ENCODE measurements at places on chromosomes 12 and 14.

DNA sequence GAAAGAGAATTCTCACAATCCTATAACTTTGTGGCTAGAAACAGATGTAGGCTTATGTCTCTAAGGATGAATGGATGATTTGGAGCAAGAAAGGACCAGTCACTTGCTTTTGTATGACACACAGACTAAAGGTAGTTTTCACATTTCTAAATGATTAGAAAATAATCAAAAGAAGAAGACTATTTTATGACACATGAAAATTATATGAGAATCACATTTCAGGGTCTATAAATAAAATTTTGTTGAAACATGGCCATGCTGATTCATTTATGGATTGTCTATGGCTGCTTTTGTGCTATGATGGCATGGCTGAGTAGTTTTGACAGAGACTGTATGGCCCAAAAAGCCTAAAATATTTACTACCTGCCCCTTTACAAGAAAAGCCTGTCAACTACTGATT, 49.4 kb upstream of the FRMD6 start:
- DNase-seq: no peak

GRCh38 chr12:111066744-111067437, 146.5 kb upstream of the MYL2 start:
- DNase-seq: no peak

- no peak for DNase-seq
Observed at GRCh38 chr14:33959692-33960151, 8.8 kb upstream of the EGLN3 start.

GRCh38 chr12:28770322-28770721, 378.8 kb upstream of the FAR2 start:
- no peak for DNase-seq

DNA sequence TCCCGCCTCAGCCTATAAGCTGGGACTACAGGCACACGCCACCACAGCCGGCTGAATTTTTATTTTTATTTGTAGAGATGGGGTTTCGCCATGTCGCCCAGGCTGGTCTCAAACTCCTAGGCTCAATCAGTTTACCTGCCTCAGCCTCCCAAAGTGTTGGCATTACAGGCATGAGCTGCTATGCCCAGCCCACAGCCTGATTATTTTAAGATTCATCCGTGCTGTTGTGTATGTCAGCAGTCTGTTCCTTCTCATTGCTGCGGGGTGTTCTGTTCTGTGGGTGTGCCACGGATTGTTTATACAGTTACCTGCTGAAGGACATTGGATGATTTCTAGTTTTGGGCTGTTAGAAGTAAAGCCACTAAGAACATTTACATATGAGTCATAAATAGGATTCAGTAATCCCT, 9.6 kb upstream of the EP400 start:
- DNase-seq: no peak

DNA sequence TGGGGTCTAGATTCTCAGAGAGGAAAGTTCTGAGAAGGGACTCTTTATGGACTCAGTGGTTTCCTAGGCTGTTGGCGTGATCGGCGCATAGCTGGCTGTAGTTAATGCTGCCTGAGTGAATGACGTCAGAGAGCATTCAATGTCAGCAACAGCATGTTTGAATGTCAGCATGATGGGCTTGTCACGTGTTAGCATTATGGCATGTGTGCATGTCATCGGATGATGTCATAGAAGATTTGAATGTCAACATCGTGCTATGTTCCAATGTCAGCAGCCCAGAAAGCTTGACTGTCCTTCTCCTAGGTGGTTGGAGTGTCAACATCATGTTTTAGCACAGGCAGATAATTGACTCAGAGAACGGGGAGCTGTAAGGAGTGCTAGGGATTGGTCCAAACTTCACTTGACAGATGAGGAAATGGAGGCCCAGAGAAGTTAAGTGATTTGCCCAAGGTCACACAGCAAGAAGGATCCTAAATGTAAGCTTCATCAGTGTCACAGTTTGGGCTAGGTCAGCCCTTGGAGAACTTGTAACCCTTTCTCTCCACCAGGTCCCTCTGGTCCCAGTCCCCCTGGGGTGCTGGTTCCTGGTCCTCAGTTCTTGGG, 45.5 kb downstream of the MVK start:
- DNase-seq: no peak

GRCh38 chr14:27929797-27930347, 836.7 kb upstream of the FOXG1 start:
- no peak for DNase-seq

DNA sequence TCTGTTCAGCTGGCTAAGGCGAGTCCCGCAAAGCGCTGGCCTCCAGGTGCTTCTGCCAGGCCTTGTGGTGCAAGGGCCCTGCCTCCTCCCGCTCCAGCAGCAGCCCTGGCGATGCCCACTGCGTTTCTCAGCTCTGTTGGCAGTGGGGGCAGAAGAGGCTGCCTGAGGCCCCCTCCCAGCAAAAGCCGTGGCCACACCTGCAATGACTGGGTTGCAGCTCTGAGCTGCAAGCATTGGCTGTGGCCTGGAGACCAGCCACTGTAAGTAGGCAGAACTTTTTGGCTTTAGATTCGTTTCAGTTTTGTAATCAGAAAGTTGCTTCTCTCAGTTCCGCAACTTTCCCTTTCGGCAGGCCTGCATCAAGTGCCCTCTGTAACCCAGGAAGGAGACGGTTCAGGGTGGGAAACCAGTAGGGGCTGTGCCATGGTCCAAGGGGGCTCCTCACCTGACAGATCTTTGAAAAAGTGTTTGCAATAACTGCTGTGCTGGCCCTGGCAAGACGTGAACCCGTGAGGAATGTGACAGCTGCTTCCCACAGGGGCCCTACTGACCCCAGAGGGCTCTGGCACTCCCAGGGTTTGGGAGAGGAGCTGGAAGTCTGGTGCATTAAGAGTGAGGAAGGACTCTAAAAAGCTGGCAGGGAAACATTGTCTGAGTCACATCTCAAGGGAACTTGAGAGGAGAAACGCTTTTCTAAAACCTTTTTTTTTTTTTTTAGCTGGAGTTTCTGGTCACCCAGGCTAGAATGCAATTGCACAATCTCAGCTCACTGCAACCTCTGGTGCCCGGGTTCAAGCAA, 54.5 kb upstream of the MAX start:
- DNase-seq: no peak

DNA sequence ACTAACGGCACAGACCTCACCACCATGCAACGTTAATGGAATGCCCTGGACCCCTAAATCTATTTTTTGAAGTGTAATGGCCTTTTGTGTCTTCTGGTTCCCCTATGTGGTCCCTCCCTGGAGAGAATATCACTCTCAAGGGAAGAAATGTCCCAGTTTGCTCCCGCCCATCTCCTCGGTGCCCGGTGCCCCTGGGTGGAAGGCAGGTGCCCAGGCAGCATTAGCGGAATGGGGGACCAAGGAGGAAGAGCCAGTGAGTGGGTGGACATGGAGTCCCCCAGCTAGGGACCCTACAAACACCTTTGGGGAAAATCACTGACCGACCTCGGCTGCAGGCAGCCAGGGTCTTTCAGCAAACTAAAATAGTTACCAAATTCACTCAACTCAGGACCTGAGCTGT, 212.1 kb upstream of the RTL1 start:
- DNase-seq: no peak

DNA sequence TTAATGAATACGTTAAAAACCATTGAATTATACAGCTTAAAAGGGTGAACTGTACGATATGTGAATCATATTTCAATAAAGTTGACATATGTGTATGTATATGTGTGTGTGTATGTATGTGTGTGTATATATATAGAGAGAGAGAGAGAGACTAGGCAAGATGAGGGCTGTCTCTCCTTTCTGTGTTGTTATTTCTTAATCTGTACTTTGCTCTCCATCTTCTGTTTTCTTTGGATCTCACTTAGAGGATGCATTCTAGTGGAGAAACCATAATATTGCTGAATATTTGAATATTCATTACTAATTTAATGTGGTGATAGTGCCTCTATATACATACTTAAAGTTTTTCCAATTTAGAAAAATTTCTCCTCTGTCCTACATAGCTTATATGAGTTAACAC, 50.5 kb downstream of the PCNX1 start:
- no peak for DNase-seq

- no peak for DNase-seq
Observed at GRCh38 chr12:15044471-15044870, 71.6 kb downstream of the PDE6H start.

GRCh38 chr14:48954446-48954845, 631.7 kb downstream of the RPS29 start:
- no peak for DNase-seq

GRCh38 chr14:105148604-105149145, 19.9 kb downstream of the JAG2 start:
- DNase-seq: no peak

DNA sequence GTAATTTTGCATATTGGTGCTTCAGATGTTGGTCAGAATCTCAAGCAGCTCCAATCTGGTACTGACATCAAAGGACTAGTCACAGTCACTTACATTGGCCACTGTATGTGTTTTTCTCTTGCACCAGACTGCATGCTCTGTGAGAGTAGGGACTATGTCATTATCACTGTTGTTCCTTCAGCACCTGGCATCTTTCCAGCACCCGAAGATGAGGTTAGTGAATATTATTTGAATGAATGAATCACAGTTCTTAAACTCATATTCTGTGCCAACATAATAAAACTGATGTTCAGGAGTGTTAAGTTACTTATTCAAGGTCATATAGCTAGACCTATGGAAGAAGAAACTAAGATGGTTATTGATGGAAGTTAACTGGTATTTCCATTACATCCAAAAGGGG, 204.5 kb upstream of the TBX3 start:
- no peak for DNase-seq

DNA sequence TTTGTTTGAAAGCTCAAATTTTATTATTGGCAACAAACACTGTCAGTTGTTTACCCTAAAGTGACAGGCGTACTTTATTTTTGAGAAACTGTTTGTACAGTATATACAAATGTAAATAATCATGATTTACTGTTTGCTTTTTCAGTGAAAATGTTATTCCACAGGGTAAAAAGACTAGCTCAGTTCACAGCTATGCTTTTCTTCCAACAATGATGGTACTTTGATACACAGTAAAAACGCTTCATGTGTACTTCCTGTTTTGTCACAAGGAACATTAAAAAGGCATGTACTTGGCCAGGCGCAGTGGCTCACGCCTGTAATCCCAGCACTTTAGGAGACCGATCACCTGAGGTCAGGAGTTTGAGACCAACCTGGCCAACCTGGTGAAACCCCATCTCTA, 53.7 kb downstream of the MON2 start:
- DNase-seq: no peak

- no peak for DNase-seq
Observed at GRCh38 chr14:52551205-52551604, 1.1 kb downstream of the TXNDC16 start.

DNA sequence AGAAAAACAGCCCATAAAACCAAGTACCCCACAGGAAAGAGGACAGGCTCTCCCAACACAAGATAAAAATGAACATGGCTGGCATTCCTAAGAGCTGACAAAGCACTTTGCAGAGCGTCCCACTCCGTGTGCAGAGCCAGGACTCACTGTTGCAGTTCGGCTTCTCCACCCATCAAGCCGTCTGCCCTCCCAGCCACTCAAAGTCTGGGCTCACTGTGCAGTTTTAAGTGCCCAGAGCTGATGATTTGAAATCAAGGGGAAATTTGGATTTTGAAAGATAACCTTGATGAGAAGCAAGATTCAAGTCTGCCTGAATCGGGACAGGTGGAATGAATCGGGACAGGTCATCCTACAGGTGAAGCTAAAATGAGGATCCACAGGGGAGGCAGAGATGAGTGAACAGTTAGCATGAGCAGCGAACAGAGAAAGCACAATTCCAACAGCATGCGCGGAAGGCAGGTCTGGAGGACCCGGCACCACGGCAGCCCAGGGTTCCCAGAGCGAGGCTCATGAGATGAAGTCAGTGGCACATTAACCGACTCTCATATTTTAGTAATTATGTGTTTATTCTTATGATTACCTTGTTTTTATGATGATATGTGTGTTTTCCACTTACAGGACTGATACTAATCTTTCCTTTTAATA, 39.8 kb upstream of the GPR68 start:
- no peak for DNase-seq

Data from neural crest cell (in vitro differentiated cells).